NCI-H2081 (cell line): ENCODE measurements at places on chromosomes 5 and 9.

- DNase-seq, result no peak
Measured at GRCh38 chr5:98065261-98065909, 708.1 kb upstream of the RGMB start.

DNA sequence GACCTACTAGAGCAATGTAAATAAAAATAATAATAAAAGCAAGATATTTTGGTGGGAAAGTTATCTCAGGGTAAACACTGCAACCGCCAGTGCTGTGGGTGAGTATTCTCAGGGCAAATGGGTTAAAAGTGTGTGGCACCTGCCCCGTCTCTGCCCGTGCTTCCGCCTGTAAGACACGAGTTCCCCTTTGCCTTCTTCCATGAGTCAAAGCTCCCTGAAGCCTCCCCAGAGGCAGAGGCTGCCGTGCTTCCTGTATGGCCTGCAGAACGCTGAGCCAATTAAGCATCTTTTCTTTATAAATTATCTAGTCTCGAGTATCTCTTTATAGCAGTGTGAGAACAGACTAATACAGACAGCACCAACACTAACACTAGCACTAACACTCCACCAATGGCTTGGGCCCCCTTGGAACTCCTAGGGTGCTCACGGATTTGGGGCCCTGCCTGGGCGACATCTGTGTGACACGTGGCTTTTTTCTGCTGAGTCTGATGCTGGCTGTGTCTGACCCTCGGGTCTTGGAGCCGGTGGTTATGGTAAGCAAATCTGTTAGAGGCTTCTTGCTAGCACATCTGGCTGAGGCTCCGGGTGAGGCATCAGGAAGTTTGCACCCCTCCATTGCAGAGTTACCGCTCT is 10.6 kb downstream of the PLEKHG4B start:
- no peak for DNase-seq

DNA sequence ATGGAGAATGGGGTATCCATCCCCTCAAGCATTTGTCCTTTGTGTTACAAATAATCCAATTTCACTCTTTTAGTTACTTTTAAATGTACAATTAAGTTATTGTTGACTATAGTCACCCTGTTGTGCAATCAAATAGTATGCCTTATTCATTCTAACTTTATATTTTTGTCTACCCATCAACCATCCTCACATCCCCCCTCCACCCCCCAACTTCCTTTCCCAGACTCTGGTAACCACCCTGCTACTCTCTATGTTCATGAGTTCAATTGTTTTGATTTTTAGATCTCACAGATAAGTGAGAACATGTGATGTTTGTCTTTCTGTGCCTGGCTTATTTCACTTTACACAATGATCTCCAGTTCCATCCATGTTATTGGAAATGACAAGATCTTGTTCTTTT is 15.4 kb upstream of the RANBP17 start:
- DNase-seq, result no peak

DNA sequence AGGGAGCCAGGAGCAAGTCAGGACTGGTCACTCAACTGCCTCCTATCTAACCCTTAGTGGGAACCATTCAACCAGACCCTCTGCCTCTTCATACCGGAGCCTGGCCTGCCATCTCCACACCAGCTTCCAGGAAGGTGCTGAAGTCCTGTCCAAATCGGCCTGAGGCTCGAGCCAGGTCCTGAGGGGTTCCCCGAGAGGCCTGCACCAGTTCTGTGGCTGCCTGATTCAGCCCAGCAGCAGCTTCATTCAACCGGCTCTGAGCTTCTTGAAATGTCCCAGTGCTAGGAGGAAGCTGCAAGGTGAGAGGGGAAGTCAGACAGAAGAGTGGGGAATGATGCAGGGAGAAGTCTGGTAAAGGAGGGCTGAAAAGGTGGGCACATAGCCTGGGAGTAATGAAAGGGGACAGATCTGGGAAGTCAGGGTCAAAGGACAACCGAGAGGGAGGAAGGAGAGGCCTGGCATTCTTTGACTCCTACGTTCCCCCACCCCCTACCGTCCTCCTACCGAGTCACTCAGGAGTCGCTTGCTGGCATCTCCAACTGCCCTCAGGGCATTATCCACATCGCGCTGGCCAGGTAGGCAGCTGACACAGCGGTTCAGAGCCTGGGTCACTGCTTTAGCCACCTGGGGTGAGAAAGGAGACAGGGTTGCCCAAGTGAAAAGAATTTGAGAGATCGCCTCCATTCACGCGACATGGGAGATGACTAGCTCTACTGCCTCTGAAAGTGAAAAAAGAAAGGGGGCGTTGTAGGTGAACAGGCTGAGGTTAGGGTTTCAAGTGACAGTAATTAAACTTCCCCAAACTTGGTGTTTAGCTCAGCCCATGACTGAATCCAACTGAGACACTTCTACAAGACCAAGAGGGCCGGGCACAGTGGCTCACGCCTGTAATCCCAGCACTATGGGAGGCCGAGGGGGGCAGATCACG is 20.2 kb downstream of the TLN1 start:
- no peak for DNase-seq

DNA sequence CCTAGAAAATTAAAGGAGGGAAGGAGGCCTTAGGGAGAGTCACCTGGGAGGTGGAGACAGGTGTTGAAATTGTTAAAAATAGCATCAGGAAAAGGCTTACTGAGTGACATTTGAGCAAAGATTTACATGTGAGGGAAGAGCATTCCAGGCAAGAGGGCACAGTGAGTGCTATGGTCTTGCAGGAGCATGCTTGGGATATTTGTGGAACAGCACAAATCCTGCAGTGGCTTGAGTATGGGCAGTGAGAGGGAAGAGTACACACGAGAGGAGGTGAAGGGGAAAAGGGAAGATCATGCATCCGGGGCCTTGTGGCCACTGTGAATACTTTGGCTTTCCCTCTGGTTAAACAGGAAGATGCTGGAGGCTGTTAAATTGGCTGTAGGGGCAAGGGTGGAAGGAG is 36.6 kb downstream of the ACER2 start:
- DNase-seq, result no peak

DNA sequence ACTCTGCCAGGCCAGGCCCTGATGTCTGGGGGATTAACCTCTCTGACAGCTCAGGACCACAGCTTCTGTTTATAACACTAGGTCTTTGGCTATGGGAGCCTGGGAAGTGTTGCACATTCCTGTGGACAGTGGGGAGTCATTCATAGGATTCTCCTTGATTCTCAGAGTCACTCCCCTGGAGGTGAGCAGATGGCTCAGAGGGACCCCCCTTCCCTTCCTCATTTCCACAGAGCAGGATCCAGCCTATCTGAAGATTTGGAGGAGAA is 60.2 kb downstream of the NRG2 start:
- DNase-seq, result no peak

GRCh38 chr5:2260211-2261003 is 377.7 kb upstream of the IRX4 start:
- DNase-seq, result no peak

DNA sequence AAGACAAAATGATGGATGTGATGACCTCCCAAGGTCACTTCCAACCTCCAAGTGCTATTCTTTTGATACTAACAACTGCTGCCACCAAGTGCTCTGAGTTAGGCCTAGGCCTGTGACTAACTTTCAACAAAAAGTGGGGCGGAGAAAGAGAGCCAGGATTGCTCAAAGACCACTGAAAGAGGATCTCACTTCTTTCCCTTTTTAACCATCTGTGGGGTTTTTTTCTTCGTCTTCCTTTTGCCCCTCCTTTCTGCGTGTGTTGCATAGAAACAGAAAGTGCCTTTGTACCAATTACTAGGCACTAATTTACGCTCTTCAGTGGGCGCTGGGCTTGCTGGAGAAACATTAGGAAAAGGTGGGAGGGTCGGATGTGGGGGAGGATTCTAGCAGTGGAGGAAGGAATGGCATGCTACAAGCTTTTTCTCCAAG is 8.0 kb downstream of the KLF9 start:
- DNase-seq, result peak; percentile 23

DNA sequence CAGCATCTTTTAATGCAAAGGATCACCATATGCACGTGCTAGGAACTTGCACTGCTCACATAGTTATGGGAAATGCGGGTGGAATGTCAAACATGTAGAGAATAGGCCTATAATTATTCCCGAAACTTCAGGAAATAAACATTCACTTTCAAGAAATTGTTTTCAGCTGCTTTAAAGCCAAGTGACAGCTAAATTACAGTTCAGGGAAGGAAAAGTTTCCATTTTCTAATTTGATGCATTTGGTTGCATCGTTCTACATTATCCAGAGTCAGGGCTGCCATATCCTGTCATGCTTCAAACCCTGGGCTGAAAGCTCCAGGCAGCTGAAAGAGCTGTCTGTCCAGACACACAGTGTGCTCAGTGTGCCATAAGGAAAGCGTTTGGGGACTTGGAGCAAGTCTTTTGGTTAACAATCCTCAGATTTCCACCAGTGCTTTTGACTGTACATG is 518.1 kb downstream of the CSNK1G3 start:
- DNase-seq, result no peak

DNA sequence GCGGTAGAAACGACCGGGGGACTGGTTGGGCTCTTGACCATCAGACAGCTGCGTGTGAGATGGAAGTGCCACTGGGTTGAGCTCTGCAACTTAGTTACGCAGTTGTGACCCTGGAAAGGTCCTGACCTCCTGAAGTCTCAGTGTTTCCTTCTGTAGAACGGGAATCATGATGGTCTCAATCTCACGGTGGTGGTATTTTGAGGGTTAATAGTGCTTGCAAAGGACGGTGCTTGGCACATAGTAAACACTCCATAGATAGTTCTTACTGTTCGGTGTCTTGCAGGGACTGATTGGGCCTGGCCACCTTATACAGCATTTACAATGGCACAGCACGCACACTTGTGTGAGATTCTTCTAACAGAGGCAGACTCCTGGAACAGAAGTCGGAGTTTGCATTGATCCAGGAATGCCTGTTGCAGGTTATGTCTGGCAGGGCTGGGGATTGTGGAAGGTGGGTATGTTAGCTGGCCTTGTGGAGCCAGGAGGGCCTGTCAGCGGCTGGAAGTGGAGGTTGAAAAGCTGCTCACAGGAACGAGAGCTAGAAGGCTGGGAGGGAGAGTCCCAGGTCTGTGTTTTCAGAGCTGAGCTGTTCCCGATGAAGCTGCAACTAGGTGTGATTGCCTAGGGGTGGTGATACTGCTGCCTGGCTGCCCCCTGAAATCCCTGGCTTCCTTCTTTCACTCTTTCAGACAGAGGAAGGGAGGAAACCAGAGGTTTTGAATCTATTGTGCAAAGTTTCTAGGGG is 962 bp upstream of the TXN start:
- DNase-seq, result no peak

DNA sequence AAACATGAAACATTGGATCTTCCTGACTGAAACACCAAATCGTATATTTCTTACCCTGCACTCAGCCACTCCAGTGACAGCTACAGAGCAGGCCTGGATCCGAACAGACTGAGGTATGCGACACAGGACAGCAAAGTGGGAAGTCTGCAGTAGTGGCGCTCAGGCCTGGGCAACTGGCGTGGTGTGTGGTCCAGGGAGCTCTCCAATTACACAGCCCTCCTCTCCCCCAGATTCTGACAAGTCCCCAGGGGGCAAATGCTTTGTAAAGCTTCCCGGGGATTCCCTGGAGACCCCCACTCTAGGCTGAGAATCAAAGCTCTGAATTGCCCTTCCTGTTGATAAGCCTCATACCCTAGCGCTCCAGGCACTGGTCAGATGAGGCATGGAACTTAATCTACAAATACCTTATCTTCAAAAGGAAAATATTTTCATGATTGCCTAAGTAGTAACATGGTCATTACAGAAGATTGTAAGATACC is 104.8 kb upstream of the ERCC6L2 start:
- DNase-seq, result no peak

DNA sequence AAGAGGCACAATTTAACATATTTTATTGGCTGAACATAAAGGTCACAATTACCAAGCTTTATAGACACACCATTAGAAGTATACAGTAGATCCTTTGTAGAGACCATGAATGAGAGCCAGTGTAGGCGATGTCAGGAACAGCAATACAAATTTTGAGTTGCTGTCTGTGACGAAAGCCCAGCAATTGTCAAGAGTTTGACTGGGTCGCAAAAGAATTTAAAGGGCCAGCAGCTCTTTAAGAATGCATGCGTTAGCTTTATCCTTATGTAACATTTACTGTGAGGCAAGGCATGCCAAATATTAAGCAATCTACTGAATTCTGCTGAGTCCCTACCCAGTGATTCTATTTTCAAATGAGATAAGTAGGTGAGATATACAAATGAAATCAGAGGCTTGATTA is 236.9 kb downstream of the ARRDC3 start:
- no peak for DNase-seq

DNA sequence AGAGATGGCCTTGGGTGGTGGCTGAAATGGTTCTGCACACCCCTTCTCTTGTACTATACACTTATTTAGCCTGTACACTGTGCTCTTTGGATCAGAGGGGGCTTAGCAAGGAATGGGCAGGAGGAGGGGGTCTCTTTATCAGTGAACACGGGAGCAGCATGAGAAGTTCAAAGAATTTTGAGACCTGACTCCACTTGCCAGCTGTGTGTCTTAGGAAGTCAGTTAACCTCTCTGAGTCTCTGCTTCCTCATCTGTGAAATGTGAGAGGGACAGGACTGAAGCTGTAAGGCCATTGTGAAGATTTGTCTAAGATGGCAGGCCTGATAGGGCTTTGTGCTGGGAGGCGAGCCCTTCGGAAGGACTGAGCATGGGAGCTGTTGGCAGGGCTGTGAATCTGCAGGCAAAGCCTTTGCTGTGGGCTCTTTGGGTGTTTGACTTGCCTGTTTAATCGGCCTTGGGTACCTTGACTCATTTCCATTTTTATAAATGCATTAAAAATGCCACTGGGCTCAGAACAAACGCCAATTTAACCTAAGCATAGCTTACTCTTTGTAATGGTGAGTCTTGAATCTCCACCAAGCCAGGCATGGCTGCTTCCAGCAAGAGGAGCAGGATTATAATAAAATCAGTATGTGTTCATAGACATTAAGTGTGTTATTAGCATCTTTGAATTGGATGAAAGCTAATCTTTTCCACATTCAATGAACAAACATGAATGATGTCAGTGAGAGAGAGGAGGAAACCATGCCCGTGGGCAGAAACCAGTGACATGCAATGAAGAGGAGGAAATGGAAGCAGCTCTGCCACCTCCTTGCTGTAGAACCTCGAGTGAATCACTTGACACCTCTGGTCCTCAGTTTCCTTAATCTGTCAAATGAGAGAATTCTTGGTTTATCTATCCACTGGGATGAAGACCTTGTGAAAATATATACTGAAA is 89.4 kb downstream of the MACROH2A1 start:
- DNase-seq, result no peak
